ENCODE measurements at places on chromosomes 3 and 15.

GRCh38 chr15:82710208-82710555 lies 507 bp upstream of the AP3B2 start:
- no peak for DNase-seq

- no peak for DNase-seq
Measured at GRCh38 chr3:138768125-138768524, 66.6 kb downstream of the PIK3CB start.

GRCh38 chr3:161510510-161511260 lies 14.1 kb downstream of the OTOL1 start:
- no peak for DNase-seq

DNA sequence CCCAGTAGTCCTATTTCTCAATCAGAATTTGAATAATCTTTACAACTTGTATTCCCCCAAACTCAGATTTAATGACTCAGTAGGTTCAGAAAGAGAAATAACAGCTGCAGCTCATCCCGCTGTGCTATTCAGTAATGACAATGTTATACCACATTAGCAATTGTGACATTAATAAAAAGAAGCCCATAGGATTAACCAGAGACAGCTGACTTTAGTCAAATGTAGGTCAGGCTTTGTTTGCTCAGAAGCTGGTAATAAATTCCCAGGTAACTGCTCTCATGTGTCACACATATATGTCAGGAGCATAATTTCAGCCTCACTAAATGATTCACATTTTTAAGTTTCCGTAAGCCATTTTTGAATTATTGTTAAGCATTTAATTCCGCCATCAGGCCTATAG lies 222.0 kb upstream of the UBE2E2 start:
- no peak for DNase-seq

- peak; percentile 12 for DNase-seq
Measured at GRCh38 chr3:62143843-62144450, 229.4 kb downstream of the FEZF2 start.

DNA sequence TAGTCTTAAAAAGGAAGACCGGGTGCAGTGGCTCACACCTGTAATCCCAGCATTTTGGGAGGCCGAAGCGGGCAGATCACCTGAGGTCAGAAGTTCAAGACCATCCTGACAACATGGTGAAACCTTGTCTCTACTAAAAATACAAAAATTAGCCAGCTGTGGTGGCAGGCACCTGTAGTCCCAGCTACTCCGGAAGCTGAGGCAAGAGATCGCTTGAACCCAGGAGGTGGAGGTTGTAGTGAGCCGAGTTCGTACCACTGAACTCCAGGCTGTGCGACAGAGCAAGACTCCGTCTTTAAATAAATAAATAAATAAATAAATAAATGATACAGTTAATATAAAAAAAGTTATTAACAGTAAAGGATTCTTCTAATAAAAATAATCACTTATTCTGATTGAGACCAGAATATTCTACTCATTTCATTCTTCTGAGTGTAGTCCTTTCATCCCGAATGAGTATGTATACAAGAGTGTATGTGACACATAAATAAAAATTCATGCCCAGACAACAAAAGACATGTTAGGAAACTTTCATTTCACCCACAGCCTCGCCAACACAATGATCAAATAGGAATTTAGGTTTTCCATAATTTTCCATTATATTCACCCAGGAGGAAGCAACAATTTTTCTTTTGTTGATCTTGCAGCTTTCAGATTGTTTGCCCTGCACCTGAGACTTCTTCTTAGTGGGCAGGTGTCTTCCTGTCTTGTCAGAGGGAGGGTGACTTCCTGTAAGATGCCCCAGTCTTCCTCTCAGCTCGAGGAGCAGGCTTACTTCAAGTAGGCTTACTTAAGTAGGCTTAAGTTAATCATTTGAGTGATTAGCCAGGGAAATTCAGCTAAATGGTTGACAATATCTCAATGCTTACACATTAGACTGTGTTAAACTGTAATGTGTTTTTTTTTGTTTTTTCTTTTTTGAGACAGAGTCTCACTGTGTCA lies 7.8 kb upstream of the NUP210 start:
- DNase-seq: no peak

GRCh38 chr3:140093742-140094141 lies 158.8 kb downstream of the CLSTN2 start:
- DNase-seq: peak; percentile 87

- DNase-seq: peak; percentile 25
Measured at GRCh38 chr3:123448536-123449101, at the start of gene ADCY5. Gene ADCY5, minus strand, starts transcription at chr3:123449090. Its CDS starts 545 bp downstream, at chr3:123448545.

GRCh38 chr3:88301996-88302393 lies 152.2 kb downstream of the C3orf38 start:
- no peak for DNase-seq

GRCh38 chr3:193641440-193641775 lies 48.4 kb downstream of the OPA1 start:
- no peak for DNase-seq

GRCh38 chr3:113287803-113288648 lies 76.7 kb downstream of the BOC start:
- peak; percentile 50 for DNase-seq

GRCh38 chr15:67254238-67255175 lies at the start of the genes AAGAB and IQCH:
Gene AAGAB, minus strand, starts transcription at chr15:67254661. Its CDS starts 30 bp downstream, at chr15:67254631.
Gene IQCH, plus strand, starts transcription at chr15:67254786. Its CDS starts 111 bp downstream, at chr15:67254897.
- peak; percentile 96 for DNase-seq

DNA sequence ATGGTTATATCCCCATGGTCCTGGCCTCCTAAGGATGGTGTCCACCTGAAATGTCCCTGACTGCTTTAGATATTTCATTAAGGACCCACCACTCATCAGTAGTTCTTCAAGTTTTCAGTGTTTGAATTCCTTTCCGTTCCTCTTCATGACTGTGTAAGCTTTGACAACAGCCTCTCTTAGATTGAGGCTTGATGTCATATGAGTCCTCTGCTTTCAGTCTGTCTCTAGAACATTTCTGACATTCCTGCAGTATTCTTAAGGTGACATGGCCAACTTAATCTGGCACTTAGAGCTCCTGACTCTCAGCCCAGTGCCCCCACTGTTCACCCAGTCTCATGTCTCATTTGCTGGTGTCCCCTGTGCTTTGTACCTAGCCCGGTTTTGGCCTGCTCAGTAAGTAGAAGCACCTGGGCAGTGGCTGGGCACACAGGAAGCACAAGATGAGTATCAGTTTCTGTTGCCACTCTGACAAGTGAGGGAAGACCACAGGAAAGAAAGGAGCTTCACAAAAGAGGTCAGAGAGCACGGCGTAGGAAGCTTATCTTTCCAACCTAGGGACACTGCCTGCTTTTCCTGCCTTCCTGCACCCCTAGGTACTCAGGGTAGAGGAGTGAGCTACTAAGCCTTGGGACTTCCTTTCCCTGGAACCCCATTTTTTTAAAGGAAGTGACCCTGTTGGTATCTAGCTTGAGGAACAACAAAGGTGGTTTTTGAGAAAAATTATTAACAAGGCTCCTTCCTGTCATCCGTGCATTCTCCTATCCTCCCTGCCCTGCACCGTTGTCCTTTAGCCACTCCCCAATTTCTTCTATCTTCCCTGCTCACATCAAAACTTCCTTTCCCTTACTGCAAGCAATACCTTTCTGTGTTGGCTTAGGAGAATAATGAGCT lies 103.1 kb downstream of the KLHL25 start:
- DNase-seq: no peak

DNA sequence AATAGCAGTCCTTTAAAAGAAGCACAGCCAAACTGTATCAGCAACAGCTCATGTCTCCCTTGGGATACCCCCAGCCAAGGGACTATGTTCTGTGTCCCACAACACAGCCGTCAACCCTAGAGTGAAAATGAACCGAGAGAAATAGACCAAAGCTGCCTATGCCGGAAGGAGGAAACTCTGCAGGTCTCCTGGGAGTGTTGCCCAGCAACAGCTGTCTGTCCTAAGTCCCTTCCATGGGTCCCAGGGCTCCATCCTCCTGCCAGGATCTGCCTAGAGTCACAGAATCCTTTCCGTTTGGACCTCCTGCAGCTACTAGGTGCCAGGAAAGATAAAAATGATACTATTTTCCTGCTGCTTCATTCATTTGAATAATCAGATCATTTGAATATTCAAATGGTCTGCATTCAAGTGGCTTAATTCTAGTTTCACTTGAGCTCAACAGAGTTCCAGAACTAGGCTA lies 53.1 kb downstream of the TRANK1 start:
- no peak for DNase-seq

- no peak for DNase-seq
Measured at GRCh38 chr15:77599899-77600298, 32.8 kb downstream of the LINGO1 start.

- no peak for DNase-seq
Measured at GRCh38 chr3:157467200-157467599, 30.6 kb downstream of the PTX3 start.

DNA sequence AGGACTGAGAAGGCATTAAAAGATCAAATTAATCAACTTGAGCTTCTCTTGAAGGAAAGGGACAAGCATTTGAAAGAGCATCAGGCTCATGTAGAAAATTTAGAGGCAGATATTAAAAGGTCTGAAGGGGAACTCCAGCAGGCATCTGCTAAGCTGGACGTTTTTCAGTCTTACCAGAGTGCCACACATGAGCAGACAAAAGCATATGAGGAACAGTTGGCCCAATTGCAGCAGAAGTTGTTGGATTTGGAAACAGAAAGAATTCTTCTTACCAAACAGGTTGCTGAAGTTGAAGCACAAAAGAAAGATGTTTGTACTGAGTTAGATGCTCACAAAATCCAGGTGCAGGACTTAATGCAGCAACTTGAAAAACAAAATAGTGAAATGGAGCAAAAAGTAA lies 149.7 kb upstream of the LRRFIP2 start:
- no peak for DNase-seq

DNA sequence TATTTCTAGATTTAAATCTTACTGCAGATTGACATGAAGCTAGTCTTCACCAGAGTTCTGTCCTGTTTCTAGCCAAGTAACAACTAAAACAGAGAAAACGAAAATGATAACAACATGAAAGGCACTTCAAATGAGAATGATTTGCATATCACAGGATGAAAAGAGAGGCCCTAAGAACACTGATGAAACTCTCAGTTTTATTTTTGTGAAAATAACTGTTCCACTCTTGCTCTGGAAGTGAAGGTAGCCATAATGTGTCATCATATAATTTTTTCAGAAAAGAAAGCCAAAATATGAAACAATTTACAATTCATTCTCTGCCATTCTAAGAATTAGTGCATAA lies 274.4 kb downstream of the ADAMTSL3 start:
- no peak for DNase-seq

DNA sequence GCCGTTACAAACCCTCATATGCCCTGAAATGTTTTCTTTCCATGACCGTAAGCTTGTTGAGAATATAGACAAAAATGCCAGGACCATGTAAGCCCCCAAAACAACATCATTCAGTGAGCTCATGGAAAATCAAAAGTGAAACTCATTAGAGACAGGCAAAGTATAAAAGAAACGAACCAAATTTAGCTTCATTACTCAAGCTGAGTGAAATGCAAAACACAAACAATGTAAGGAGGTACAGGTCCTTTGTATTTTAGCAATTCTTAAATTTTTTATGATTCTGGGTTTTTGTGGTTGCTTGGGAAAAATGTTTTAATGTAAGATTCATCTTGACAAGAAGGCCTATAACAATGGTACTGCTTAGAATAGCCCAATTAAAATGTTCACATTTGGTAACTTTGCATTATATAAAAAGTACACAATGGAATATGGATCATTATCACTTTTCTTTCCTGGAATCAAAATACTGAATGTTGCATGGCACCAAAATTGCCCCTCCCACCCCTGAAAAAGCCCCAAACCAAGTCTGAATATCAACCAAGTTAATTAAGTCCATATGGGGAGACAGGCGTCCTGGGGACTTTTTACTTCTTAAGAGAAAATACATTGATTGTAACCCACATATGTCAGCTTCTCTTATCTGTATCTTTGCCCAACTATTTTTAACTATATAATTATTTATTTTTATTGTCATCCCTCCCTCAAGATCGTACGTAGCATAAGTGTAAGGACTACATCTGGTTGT lies 247.7 kb upstream of the CDIN1 start:
- DNase-seq: no peak

DNA sequence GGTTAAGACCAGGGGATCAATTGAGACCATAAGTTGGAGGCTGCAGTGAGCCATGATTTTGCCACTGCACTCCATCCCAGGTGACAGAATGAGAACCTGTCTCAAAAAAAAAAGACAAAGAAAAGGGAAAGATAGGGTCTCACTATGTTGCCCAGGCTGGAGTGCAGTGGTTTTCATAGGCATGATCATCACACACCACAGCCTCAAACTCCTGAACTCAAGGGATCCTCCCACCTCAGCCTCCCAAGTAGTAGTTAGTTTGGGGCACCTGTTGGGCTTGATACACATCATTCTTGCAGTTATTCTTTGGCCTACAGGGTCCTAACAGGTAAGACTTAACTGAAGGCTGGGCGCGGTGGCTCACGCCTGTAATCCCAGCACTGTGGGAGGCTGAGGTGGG lies 42.1 kb downstream of the UBXN7 start:
- DNase-seq: no peak

DNA sequence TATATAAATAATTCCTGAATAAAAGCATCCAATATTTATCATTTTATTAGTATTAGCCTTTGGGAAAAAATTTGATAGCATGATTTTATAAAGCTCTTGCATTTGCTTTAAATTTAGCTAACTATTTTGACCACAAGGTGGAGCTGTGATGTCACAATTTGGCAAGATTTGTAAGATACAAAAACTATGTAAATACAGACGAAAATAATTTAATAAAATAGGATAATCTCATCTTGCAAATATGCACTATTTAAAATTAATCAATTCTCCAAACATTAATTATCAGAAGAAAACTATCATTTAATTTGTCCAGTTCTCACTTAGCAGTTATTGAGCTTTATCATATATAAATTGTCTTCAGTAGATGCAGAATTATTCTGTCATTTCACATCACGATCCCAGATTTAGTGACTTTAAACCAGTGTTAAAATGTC lies 95.4 kb downstream of the PLOD2 start:
- peak; percentile 63 for DNase-seq

- no peak for DNase-seq
Measured at GRCh38 chr15:43985976-43986680, 159.3 kb downstream of the WDR76 start.

DNA sequence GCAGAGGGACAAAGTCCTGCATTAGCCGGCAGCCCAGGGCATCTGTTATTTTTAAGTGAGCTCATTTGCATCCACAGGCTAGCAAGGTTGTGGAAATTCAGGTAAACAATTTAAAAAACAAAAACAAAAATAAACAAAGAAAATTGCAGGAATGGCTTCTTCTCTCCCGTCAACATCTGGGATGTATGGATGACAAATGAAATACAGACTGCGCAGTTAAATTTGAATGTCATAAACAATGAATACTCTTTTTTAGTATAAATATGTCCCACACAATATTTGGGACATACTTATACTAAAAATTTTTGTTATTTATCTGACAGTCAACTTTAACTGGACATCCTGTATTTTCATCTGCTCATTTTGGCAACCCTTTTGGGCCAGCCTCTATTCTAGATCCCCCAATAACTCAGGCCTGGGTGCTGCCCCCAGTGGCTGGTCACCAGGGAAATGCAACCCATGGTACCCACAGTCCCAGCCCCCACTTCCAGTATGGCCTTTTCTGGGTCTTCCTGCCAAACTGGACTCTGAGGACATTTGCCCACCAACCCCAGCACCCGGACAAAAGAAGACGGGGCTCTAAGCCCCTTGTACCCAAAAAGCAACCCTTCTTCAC lies 12.7 kb downstream of the GRM2 start:
- DNase-seq: no peak
